WTC11 (cell line): ENCODE measurements at places on chromosomes 11 and 22.

- DNase-seq = no peak
These were observed 26.8 kb downstream of the MCHR1 start for GRCh38 chr22:40705918-40706682.

DNA sequence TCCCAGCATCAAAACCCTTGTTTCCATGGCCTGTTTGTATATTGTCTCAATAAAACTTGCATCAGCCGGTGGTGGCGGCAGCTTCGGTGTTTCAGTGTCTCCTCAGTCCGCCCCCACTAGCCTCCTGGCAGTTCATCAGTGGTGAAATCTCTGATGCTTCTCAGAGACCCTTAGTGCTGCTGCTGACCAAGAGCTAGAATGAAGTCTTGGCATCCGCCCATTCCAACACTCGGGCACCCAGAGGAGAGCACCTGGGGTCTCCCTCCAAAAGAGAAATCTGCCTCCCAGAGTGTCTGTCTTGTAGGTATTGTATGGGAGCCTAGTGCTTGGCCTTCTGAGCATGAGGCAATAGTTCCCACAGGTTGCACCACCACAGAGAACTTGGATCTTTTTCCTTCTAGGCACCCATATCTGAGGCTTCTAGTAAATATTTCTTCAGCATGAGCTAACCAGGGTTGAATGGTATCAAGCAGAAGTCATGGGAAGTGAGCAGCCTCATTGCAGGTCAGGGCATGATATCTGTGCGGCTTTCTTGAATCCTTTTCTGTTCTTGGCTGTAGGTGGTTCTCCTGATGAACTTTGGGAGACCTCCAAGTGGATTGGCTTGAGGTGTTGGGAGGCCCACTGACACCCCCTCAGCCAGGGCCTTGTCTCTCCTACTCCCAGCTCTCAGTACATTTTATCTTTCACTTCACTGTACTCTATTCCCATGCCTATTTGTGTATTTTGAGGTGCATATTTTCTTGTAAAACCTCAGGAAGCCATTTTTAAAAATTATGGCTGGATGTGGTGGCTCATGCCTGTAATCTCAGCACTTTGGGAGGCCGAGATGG is 13.2 kb upstream of the AIFM3 start:
- no peak for DNase-seq

DNA sequence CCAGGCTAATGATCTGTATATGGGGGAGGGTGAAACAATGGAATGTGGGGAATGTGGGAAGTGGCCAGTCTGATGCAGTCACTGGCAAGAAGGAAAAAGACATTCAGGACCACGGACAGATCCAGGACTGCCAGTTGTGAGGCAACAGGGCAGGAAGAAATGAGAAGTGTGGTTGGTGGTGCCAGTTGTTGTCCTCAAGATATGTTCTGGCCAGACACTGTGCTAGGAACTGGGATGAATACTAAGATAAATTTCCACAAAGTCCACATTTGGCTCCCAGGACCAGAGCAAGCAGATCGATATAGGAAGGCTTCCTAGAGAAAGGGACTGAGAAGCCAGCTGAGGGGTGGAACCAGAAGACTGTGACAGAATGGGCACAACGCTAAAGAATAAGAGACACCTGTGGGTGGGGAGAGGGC is 6.8 kb upstream of the TPBGL start:
- DNase-seq = peak; percentile 71

GRCh38 chr11:59195586-59195985 is 17.1 kb downstream of the MPEG1 start:
- DNase-seq = no peak

DNA sequence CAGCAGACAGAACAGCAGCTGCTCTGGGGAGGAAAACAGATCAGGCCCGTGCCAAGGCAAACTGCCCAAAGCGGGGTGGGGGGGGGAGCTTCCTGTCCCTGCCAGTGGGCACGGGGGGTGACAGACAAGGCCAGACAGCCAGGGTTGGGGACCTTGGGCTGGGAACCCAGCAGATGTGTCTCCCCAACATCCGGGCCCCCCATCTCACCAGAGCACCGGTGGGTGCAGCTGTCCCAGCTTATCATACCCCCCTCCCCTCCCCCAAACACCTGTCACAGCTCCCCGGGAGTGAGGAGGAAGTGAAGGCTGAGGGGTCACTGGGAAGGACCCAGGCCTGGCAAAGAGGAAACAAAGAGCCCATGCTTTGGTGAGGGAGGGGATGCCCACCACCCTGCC is 1.3 kb downstream of the PPP1R14B start:
- no peak for DNase-seq

DNA sequence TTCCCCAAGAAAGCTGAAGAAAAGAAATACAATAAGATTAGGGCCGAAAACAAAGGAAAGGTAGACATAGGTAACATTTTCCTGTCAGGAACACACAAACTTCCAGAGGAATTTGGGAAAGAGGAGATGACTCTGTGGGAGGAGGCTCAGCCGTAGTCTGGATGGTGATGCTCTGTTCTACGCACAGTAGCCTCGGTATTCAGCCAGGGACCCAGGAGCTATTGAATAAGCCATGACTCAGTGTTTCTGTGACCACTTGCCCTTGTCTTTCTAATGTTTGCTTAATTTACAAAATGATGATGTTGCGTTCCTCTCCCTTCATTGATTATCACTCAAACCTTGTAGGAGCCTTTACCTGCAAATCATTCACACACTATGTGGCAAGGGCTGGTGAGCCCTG is 745.0 kb downstream of the NTM start:
- no peak for DNase-seq

- DNase-seq = no peak
These were observed 121.1 kb downstream of the KCNC1 start for GRCh38 chr11:17855531-17856290.

DNA sequence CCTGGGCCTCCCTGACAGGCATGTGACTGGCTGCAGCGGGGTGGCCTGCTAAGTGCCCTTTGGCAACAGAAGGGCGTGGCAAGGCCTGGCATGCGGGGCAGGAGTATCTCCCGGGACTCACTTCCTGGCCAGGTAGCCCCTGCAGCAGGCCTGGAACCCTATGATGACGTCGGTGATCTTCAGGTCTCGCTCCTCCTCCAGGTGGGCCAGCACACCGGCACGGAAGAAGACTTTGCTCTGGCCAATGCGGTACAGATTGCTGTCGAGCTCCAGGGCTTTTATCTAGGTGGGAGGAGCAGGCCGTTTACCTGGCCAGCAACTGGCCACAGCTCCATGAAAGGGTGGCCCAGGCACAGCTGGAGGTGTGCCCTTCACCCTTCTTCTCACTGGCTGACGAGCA is 50.9 kb downstream of the APOL1 start:
- no peak for DNase-seq

DNA sequence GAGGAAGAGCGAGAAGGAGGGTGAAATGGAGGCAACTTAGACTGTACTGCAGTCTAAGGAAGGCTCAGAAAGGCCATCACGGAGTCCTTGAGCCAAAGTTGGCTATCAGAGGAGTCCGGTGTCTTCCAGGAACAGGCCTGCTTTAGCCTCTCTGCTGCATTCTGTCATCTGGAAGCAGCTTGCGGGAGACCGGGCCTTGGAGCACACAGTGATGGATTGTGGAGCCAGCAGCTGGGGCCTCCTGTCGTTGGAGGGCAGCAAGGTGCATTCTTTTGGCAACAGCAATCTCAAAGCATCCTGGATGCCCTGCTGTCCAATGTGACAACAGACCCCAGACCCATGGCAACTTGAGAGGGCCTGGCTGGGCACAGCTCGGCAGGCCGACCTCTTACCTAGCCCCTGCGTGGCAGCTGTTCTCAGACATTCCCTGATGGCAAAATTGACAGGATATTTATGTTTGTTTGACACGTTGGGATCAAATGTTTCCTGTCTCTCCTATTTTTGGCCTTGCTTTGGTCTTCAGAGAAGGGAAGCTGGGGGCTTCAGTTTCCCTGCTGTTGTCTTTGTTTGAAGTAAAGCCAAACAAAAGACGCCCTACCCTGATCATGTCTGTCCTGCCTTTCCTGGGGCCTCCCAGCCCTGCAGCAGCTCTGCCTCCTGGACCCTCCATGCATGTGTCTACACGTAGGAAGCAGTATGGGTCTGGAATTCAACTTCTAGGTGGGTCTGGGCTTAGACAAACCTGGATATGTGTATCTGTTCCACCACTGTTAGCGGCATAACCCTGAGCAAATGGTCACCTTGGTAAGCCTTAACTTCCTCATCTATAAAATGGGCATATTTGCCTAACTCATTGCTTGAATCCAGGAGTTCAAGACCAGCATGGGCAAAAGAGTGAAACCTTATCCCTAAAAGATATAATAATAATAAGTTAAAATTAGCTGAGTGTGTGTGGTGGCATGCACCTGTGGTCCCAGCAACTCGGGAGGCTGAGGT is 43.9 kb upstream of the LMO2 start:
- DNase-seq = no peak

- no peak for DNase-seq
These were observed 2.2 kb upstream of the KIRREL3 start for GRCh38 chr11:127002669-127003259.

GRCh38 chr22:27473533-27473932 is 328.0 kb downstream of the MN1 start:
- DNase-seq = no peak

DNA sequence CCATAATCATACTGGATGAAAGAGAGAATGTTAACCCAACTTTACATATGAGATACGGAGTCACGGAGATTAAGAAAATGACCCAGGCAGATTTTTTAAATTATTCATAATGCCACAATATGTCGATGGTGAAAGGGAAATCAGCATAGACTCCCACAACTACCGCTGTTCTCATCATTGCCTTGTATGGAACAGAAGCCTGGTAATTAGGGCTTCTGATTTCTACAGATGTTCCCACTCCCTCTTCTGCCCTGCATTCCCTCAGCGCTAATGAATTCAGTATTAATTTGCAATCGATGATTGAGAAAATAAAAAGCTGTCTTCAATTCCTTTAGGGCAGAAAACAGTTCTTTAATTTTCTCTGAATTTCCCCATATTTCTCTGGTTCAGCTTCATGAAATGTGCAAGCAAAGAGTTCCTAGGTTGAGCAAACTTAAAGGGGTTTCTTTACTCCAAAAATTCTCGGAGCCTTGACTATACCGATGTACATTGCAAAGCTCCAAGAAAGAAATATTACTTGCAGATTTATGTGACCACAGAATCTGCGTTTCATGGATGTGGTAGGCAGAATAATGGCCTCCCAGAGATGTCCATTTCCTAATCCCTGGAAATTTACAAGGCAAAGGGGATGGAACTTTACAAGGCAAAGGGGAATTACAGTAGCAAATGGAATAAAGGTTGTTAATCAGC is 134.9 kb upstream of the ZC3H12C start:
- DNase-seq = no peak

- no peak for DNase-seq
These were observed 27.6 kb downstream of the CHKA start for GRCh38 chr11:68093565-68093964.

- DNase-seq = no peak
These were observed 825 bp downstream of the FBXO3 start for GRCh38 chr11:33773404-33773986.

GRCh38 chr11:114097832-114098231 is 38.3 kb downstream of the ZBTB16 start:
- no peak for DNase-seq

GRCh38 chr11:23632293-23632692 is 772.0 kb upstream of the CCDC179 start:
- DNase-seq = no peak

DNA sequence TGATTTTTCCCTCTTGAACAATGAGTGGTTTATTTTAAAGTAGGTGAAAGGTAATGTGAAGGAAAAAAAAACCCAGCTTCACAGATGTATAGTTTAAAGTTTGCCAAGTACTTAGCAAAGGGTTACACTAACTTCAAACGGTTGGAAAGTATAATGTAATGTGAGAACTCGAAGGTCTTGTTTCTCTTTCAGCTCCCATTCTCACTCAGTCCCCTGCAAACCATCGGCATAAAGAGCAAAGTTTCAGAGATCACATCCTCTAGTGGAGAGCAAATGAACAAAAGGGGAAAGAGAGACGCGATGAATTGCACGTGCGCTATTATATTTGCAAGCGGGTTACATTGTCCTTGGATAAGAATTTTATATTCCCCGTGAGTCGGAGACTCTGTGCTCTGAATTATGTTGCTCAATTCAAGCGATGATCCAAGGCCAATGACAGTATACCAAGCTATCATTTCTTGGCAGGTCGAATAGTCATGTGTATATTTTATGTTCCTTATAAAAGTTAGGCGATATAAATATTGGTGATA is 37.6 kb upstream of the BIRC3 start:
- DNase-seq = no peak

DNA sequence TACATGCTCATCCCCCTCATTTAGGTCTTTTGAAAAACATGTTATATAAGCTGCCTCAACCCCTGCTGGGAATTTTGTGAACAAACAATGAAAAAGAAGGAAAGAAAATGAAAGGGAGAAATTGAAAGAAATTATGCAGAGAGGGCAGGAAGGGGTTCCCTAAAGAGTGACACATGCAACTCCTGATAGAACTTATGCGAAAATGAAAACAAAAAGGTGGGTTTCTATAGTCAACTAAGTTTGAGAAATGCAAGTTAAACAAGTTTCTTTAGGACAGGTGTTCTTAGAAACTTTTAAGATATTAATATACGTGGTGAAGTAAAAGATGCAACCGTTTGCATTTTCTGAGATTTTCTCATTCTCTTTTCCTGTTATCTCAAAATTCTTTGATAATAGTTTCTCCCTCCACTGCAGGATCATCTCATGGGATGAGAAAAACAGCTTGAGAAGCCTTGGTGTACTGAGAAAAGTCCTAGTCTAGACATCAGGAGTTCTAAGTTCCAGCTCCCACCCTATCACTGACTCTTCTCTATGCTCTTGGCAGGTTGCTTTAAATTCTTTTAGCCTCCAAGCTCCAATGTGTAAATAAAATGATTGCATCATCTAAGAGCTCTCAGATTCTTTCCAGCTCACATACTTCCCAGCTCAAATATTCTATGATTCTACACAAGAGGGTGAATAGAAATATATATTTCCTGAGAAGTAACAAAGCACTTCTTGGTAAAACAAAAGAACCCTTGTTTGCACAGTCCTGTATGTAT is 109.2 kb downstream of the FAM76B start:
- DNase-seq = no peak

DNA sequence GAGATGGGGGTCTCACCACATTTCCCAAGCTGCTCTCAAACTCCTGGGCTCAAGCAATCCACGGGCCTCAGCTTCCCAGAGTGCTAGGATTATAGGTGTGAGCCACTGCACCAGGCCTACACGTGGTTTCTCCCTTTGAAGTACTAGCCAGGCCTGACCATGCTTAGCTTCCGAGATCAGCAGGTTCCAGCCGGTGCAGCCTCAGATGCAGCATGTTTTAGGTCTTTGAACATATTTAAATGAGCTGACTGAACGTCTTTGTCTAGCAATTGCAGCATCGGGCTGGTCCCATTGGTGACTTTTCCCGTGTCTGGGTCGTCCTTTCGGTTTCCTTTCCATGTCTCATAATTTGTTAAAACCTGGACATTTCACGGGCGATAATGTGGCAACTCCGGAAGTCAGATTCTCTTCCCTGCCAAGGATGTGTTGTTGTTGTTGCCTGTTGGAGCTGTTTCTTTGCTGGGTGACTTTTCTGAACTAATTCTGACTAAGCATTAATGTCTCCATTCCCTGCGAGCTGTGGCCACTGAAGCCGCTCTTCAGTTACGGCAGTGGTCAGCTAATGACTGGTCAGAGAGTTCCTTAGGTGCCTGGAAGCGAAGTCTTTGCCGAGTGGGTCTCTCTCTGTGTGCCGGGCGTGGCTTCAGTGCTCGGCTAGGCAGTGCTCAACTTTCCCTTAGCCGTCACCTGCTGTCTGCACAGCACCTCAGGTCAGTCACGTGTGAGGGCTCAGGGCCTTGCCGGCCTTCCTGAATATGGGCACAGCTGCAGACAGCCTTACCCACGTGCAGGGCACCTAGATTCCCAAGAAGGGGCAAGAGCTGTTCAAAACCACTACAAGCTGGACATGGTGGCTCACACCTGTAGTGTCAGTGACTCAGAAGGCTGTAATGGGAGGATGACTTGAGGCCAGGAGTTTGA is 3.8 kb upstream of the CYP2D6 start:
- DNase-seq = no peak
